Left lobe of liver (tissue), 2 donors: ENCODE measurements at places on chromosomes 3 and 15.

DNA sequence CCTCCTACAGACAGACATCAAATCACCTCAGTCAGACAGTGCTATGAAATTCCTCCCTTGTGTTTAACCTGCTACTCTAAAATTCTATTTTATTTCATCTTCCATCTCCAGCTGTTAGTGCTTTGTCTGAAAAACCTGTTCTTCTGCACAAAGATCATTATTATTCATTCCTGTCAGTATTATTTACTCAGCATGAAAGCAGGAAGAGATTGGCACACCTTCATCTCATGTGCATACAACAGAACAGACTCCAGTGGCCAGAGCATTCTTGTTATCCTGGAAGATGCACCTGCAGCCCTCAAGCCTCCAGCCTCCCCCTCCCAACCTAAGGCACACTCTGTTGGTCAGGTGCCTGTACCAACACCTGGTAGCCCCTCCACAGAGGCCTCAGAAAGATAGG, 1.8 kb upstream of the ROPN1B start:
- no peak for DNase-seq

DNA sequence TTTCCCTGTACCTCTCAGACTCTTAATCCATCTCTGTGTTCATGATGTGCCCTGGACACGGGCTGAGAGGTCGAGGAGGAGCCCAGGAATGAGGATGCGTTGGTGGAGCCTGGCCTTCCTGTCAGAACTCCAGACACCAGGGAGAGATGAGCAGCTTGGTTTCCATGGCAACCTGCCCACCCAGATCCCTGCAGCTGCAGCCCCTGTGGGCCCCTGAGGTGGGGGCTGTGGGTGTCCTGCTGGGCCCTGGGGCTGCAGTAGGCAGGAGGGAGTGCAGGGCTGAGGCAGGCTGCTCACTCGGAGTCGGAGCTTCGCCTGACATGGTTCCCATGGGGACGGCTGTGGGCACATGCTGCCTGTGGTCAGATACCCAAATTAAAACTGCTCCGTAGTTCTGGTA, 7.7 kb upstream of the SCN10A start:
- DNase-seq = no peak

DNA sequence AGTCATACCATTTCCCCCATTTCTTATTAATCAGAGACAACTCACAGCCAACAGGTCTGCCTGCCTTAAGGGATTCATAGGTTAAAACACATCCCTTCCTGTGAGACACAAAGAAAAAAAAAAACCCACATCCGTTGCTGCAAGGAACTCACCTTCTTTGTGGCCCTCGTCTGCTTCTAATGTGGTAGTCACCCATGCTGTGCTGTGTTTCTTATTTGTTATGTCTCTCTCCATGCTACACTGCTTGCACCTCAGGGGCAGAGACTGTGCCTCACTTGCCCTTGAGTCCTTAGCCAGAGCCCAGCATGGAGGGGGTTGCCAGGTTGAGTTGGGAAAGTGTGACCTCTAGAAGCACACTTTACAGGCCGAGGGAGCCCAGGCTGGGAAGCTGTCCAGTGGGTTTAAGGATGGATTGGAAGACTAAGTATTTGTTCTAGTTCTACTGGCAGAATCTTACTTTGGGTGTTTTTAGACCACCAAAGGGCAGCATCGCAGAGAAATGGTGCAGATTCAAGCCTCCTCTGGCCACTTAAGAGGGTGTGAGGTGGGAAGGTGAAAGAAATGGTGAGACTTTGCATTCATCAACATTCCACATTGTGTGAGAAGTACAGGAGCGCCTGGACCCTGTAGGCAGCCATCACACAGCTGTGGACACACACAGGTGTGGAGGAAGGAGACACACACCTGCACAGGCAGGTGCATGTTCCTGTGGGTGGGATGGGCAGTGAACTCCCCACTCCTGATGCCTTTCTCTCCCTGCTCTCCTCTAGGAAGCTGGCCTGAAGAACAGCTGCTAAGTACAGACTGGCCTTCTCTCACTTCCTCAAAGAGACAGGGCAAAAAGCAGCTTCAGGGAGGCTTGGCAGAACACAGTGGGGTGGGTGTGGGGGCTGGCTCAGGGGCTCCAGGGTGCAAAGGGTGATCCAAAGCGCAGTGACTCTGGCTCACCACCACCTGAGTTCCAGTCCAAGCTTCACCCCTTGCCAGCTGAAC, 48.8 kb downstream of the GLB1 start:
- no peak for DNase-seq

GRCh38 chr15:63436872-63437375, 55.3 kb upstream of the CA12 start:
- DNase-seq = peak; percentile 71

DNA sequence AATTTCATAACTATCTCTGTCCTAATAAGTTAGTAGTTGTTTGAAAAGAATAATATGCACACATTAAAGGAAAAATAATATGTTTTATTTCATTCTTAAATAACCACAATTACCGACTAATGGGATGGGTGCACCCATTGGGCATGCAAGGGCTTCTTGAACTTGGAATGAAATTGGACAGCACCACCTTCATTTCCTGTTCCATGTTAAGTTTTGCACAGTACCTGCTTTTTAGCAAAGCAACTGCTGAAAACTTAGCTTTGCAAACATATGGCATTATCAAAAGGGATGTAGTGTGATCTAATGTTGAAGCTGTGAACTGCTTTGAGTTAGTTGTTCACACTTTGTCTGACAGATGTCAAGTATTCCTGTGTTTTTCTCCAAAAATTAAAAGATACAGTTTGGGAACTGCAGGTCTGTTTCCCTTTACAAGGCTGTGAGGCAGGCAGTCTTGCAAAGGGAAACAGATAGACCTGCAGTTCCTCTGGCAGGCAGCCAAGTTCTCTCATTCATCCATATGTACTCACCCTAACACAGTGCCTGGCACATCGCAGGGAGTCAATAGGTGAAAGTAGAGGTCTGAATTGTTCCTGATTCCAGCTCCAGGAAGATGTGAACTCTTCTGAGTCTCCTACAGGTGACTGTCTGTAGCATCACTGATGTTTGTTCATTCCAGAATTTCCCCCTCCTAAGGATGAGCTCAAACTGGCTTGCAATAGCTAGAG, 64.3 kb upstream of the GOLGA8B start:
- no peak for DNase-seq

- DNase-seq = peak; percentile 69
Measured at GRCh38 chr15:59437817-59438624, at the start of gene FAM81A. TSS of gene FAM81A (plus strand) at chr15:59438186. CDS start at chr15:59458627, 20,441 bp downstream.

- no peak for DNase-seq
Measured at GRCh38 chr3:197019535-197019934, 10.1 kb downstream of the MELTF start.

DNA sequence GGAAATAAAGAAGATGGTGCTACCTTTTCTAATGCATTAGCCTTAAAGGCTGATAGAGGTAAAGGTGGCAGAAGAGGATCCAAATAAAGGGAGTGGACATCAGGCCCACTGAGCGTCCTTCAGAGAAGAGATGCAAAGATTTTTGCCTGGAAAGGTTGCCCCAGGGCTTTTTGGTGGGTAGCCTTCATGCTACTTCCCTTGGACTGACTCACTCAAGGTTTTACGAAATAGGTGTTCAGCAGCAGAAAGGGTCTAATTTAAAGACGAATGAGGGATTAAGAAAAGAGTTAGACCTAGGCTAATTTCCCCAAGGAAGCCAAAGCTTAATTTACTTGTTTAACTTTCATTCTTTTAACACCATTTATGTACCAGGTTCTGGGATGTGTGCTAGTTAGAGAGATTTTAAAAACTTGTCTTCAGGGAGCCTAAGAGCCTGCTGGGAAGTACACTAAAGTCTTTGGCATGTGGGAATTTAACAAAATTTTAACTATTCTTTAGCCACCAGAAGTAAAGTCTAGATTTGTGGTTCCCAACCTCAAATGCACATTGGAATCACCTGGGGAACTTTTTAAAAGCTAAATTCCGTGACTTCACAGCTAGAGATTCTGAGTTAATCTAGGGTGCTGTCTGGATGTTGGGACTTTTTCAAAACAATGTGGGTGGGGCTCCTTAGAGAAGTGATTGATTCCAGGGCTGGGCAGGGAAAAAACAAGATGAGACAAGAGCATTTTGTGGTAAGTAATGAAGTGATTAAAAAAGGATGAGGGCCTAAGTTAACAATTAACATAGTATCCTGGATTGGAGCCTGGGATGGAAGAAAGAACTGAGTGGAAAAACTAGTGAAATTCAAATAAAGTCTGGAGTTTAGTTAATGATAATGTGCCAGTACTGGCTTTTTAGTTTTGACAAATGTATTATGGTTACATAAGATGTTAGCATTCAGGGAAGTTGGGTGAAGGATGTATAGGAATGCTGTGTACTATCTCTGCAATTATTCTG, 3.4 kb downstream of the IL20RB start:
- DNase-seq = no peak

DNA sequence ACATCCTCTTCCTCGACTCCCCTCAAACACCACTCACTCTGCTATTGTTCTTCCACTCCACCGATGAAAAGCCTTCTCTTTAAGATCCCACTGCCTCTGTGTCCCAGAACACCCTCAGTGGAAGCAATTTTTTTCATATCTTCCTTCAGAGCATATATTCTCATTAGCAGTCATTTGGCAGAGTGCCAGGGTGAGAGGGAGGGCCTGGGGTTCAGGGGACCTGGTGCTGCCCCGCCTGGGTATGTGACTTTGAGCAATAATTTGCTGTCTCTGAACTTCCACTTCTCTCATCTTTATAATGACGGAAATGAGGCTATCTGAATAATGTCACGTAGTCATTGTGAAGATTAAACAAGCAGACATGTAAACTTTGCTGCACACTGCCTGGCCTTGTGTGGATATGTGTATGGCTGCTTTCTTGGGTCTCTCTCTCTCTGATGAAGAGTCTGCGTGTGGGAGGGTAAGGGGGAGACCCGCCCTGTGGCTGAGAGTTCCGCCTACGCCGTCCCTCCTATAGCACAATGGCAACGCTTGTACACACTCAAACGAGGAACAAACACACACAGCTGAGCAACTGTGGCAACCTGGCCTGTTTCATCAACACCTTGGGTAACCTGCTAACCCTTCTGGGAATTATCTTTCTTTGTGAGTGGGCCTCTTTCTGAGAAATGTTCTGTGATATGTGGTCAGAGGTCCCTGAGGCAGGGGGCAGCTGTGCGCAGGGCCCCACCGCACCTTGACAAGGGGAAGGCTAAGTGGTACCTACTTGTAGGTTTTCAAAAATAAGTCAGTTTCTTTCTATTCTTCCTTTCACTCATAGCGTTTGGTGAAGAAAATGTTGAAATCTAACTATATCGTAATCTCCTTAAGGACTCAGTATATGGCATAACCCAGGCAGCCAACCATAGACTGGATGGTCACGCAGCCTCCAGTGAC, 369.8 kb downstream of the SV2B start:
- DNase-seq = no peak

GRCh38 chr3:196471551-196471950, 32.0 kb downstream of the RNF168 start:
- DNase-seq = no peak

DNA sequence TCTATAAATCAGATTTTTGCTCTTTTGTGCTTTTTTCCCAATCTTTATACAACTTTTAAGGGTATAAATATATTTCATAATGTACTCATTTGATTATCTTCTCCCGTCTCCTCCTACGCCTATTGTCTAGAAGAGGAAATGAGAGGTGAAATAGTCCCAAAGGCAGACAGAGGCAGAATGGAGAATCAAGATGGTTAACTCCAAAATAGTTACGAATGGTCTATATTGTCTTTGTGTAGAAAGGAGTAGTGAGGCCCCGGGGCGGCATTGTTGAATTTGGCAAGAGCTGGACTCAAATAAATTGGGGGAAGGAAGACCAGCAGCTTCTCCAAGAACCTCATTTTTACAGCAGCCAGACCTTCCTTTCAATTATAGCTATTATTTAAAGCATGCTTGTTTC, 23.9 kb downstream of the ITPR1 start:
- DNase-seq = no peak

DNA sequence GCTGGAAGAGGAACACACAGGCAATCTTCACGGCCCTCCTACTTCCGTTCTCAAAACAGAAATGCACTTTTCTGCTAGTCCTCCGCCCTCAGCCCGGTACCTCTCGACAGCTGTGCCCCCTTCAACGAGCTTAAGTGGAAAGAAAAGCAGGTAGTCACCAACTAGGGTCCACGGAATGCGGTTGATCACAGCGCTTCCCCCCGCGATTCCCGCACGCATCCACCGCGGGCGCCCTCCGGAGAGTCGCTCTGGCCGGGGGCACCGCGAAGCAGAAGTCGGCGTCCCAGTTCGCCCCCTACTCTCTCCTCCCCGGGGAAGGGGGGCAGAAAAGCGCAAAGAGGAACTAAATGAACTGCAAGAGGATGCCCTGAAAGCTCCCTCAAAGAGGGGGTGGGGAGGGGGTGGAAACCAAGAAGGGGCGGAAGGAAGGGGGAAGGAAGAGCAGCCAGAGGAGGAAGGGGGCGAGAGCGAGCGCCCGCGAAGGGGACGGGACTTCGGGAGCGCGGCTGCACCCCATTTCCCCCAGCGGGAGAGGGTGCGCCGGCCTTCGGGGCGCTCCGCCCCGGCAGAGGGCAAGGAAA, 738 bp downstream of the ACAP2 start:
- peak; percentile 61 for DNase-seq

DNA sequence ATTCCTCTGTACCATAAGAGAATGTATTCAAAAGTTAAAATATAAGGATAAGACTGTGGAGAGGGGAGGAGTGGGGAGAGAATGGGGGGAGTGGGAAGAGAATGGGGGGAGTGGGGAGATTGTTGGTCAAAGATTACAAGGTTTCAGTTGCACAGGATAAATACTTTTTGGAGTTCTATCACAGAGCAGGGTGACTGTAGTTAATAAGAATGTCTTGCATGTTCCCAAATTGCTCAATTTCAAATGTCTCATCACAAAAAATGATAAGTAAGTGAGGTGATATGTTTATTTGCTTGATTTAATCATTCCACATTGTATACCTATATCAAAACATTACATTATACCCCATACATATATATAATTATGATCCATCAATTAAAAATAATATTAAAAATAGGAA, 23.0 kb upstream of the MEF2A start:
- DNase-seq = no peak

- no peak for DNase-seq
Measured at GRCh38 chr15:88621789-88622604, 857 bp downstream of the AEN start.

- no peak for DNase-seq
Measured at GRCh38 chr3:183070892-183071291, 28.4 kb downstream of the MCCC1 start.

- no peak for DNase-seq
Measured at GRCh38 chr3:152564459-152564858, 270.5 kb upstream of the P2RY1 start.

DNA sequence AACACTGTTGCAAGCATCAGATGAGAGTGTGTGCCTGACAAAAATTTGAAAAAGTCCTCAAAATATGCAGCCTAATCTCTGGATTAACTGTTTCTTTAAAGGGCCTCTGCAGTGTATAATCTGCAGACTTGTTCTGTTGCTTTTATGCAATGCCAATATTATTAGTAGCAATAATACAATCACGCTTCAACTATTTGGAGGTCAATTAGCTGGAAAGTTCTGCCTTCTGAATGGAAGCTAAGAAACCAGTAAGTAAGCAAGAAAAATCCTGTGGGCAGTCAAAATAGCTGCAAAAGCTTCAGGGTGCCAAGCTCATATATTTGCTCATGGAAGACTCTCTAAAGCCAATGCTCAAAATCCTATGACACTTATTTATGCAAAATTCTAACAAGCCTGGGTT, 153.2 kb upstream of the NR2F2 start:
- DNase-seq = no peak

- no peak for DNase-seq
Measured at GRCh38 chr15:28891588-28891987, 5.8 kb downstream of the APBA2 start.
